GM18507 (cell line): ENCODE measurements at places on chromosomes 12 and 14.

DNA sequence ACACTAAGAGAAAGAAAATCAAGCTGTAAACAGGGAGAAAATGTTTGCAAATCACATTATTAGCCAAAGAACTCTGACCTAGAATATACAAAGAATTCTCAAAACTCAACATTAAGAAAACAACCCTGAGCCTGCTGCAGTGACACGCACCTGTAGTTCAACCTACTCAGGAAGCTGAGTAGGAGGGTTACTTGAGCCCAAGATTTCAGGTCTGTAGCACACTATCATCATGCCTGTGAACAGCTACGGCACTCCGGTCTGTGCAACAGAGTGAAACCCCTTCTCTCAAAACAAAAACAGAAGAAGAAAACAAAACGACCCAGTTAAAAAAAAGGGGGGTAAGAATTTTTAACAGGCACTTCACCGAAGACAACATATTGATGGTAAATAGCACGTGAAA lies 20.8 kb downstream of the SAV1 start:
- no peak for DNase-seq

GRCh38 chr14:68634332-68634731 lies 158.5 kb downstream of the ZFP36L1 start:
- no peak for DNase-seq

GRCh38 chr14:102196039-102196901 lies 56.6 kb downstream of the WDR20 start:
- DNase-seq: no peak

- no peak for DNase-seq
Measured at GRCh38 chr12:41339784-41340183, 151.7 kb downstream of the PDZRN4 start.

DNA sequence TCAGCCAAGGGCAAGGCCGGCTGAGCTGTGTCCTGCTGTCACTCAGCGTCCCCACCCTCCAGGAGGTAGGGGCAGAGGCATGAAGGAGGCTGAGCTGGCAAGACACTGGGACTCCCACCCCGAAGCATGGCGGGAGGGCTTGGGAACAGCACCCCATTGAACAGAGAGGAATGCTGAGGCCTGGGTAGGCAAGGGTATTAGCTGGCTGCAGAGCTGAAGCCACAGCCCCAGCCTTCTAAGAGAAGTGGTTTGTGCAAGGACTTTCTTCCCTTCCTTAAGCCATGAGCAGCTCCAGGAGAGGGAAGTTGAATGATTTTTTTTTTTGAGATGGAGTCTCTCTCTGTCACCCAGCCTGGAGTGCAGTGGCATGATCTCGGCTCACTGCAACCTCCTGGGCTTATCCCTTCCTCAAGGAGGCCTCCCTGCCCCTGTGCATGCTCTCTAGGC lies 6.6 kb upstream of the CFAP73 start:
- no peak for DNase-seq

DNA sequence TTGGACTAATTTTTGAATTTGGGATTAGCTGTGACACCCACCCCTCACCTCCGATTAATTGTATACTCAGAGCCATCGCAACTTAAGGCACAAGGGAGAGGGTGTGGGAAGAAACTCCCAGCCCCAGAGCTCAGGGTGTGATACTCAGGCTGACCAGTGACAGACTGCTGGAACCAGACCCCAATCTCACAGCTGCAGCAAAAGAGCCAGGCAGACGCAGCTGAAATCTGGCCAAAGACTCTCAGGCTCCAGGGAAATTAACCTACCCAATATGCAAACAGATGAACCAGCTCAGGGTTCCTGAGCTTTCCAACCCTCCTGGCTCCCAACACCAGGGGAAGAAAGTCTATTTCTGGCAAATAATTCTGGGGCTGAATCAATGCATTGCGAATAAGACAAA lies 30.5 kb downstream of the ANAPC7 start:
- DNase-seq: no peak

DNA sequence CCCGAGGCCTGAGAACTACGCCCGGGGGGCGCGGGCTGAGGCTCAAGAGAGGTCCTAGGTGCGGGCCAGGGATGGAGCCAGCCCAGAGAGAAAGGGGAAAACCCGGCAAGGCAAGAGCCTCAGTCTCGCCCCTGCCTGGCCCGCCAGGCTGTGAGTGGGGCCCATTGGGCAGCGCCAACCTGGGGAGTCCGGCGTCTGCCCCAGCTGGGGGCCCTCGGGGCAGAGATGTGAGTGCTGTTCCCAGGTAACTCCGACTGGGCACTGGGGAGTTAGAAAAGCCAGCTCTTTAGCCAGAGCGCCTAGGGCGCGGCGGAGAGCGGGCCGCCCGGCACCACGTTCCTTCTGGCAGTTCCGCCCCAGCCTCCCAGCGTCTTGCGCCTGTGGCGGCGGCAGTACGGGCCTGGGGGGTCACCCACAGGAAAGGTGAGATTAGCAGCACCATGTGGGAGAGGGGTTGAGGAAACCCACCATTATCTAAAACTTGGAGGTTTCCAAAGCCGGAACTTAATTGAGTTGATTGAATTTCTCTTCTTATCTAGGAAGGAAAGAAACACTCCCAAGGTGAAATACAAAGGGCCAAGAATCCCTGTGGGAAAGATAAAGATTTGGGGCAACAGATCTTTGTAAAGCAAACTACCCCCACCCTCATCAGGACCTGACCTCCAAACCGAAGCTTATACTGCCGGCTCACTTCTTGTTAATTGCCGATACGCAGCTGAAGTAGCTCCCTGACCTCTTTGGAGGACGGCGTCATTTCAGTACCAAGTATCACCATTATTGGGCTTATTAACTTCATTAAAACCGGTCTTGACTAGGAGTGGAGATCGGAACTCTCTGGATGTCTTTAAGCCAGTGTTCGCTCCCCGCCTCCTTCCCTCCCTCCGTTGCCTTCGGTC lies 11.6 kb downstream of the OTX2 start:
- DNase-seq: no peak

- no peak for DNase-seq
Measured at GRCh38 chr12:2614341-2614740, 180.4 kb upstream of the FKBP4 start.

DNA sequence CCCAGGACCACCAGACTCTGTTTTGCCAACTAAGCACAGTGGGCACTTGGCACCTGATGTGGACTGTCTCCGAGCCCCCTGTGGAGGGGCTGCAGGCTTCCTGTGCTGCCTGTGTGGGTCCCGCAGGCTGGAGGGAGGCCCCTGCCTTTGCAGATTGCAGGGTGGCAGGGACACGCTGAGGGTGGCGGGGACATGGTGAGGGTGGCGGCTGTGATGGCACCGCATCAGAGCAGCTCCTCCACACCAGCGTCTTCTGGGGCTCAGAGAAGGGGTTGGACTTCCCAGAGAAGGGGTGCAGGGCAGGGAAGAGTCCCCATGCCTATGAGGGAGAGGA lies 8.1 kb downstream of the ZFYVE21 start:
- no peak for DNase-seq

GRCh38 chr14:74670726-74671411 lies 42.0 kb downstream of the AREL1 start:
- no peak for DNase-seq

DNA sequence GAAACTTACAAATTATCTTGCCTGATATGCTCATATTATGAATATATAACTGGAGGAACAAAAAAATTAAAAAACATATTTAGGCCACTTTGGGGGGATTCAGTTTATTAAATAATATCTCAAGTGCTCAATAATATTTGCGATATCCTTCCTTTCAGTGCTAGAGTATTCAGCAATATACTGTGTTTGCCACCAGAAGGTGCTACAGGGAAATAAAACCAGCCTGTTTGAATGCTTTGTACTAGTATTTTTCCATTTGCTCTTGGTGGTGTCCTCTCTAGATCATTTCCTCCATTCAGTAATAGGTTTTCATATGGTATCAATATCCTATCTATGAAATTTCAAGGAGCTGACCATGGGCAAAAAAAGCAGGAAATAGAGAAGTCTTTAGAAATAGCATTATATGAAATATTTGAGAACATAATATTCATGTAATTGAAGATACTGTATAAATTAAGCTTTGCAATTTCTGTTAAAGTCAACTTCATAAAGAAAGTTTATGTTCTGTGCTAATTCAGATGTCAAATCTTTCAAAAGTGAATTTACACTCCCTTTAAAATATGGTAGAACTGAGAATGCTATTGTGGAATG lies 106.2 kb upstream of the NAV3 start:
- no peak for DNase-seq

- no peak for DNase-seq
Measured at GRCh38 chr12:124479680-124480468, 87.5 kb downstream of the NCOR2 start.

GRCh38 chr12:123898673-123899072 lies 74.0 kb downstream of the CCDC92 start:
- DNase-seq: no peak

GRCh38 chr12:8685051-8685450 lies 12.7 kb upstream of the RIMKLB start:
- DNase-seq: no peak

DNA sequence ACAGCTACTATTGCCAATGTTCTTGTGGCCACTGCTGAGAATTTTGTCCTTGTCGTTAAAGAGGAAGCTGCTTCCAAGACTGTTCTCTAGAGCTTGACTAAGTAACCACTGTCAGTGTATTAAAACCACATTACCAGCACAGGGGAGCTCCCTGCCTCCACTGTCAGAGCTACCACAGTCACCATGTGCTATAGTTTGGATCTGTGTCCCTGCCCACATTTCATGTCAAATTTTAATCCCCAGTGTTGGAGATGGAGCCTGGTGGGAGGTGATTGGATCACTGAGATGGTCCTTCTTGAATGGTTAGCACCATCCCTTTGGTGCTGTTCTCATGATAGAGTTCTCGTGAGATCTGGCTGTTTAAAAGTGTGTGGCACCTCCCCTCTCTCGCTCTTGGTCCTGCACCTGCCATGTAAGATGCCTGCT lies 23.2 kb upstream of the RAP1B start:
- peak; percentile 18 for DNase-seq

DNA sequence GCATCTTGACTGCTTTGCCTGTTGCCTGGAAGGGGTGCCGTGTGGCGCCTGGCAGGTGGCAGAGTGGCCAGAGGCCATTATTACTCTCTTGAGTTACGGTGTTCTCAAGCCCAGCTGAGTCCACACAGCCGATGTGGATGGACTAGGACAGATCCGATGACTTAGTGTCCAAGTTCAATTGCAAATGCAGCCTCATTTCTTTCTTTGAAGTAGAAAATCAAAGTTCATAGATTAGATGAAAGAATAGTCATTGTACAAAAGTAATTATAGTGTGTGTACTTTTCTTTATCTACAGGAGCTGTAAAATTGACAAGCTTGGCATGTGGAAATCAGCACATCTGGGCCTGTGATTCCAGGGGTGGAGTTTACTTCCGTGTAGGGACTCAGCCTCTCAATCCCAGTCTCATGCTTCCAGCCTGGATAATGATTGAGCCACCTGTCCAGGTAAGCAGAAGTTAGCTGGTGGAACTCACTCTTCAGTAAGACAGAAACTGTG lies 44.7 kb downstream of the ANKRD9 start:
- DNase-seq: no peak

DNA sequence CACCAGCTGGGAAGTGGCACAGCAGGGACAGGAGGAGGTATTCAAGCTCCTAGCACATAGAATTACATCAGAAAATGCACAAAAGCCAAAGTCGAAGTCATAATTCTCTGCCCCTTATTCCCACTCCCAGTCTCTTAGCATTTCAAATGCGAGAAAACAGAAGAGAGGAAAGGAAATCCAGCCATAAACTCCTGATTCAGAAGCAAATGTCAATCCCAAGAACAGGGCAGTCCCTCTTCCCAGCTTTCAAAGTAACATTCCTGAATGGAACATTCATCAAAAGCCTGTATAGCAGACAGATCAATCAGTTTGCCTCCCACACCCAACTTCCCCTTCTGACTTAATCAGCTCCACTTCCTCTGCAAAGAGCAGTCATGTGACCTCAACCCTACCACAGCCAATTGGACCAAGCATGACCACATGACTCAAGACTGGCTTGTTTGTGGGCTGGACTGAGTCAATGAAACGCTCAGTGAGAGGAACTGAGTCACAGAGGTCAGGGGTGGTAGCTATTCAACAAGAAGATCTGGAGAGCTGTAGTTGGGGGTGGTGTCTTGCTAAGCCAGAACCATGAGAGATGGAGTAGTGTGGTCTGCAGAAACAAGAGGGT lies 41.4 kb upstream of the TUNAR start:
- no peak for DNase-seq

GRCh38 chr12:108000111-108000510 lies 129.0 kb upstream of the WSCD2 start:
- DNase-seq: no peak

- no peak for DNase-seq
Measured at GRCh38 chr12:132660052-132660451, 27.1 kb downstream of the POLE start.

GRCh38 chr12:1509413-1510052 lies 84.8 kb downstream of the FBXL14 start:
- no peak for DNase-seq

GRCh38 chr12:40405419-40405818 lies 180.6 kb downstream of the LRRK2 start:
- DNase-seq: no peak

DNA sequence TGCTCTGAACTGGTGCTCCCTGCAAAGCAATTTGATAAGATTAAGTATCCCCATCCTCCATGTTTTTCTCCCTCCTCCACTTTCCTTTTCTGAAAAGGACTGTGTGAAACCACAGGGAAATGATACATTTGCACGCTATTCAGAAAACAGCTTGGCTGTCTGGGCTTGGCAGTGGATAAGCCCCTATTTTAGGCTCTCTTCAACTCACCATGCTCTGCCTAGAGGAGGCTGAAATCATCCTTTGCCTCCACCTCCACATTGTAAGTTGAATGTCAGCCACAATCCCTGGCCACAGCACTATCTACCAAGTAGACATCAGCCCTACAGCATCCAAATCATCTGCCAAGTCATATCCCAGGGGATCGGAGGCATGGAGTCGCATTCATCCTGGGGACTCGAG lies 642.3 kb downstream of the RPS29 start:
- DNase-seq: no peak

DNA sequence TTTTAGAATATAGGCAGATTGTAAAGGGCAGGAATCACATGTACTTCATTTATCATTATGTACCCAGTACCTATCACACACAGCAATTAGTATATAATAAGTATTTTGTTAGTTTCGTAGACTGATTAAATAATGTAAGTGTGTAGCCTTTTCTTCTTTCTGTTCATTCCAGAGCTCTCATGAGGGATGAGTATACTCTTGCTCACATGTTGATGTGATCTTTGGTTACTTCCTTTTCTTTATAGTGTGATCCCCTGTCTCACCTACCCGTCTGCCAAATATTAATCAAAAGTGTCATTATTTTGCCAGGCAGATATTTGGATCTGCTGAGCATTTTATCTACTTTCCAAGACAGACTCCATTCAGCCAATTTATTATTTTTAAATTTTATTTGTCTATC lies 156.1 kb downstream of the PCNX1 start:
- DNase-seq: no peak

DNA sequence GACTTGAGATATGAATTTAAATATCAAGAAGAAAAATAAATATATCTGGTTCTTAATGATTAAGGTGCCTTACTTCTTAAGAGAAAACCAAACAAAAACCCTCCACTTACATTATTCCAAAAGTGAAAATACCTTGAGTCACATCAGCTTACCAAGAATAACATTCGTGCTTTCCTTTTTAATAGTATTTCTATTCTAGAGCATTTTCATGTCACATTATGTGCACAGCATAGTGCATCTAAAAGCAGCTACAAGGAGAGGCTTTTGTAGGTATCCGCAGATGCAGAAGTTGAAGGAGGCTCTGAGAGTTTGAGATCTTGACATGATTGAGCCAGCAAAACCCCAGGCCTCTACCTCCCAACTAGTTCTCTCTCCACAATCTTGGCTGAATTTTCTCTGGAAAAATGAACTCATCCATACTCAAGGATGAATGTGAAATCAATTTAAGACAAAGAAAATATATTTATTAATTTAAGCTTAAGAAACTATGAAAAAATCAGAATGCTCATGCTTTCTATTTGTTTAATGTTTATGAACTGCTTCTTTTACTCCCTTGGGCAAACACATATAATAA lies 275.0 kb downstream of the AKAP6 start:
- DNase-seq: no peak
